Stimulated activated CD4-positive, alpha-beta T cell treated with anti-CD3 and anti-CD28 coated beads, TNF-alpha, amount 100 ng/mL, for 4 hours (primary cell): ENCODE measurements at places on chromosomes 2 and 18.

DNA sequence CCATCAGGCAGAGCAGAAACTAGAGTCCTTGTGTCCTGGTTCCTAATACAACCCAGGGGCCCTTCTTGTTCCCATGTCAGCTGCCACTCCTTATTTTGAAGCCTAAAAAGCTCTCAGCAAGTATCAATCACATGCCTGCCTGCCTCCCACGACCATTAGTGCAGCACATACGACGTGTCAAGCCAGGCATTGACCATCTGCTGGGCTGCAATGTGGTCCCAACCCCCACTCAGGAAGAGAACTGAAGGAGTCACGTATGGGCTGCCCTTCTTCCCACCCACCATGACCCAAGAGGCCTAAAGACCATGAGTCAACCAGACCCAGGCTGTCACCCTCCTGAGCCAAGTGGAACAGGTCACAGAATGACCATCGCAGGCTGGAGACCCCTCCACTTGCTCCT, 98.8 kb downstream of the KLHL29 start:
- DNase-seq, result no peak

DNA sequence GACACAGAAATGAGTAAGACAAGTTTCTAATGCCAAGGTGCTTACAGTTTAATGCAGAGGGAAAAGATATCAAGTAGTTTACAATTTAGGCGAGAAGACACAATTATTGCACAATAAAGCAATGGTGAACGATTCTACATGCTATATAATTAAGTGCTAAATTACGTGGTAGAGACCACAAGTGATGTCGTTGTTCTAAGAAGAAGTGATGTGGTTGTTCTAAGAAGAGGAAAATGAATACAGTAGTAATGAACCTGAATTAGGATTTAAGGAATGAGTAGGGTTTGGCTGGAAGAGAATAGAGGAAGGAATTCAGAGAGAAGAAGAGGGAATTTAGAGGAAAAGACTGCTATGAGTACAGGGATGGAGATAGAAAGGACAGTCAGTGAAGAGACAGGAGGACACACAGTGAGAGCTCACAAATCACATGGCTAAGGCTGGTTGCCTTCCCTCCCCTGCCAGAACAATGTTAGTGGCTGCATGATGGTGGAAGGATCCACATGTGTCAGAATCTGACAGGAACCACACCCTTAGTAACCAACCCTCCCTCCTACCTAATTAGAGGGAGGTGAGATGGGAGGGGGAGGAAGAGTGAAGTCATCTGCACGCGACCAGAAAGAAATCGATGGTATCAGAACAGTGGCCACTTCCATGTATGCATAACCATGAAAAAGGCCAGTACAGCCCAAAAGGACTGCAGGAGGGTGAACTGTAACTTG, 44.7 kb downstream of the M1AP start:
- no peak for DNase-seq

GRCh38 chr2:37558623-37559022, 112.8 kb downstream of the CDC42EP3 start:
- DNase-seq, result no peak

DNA sequence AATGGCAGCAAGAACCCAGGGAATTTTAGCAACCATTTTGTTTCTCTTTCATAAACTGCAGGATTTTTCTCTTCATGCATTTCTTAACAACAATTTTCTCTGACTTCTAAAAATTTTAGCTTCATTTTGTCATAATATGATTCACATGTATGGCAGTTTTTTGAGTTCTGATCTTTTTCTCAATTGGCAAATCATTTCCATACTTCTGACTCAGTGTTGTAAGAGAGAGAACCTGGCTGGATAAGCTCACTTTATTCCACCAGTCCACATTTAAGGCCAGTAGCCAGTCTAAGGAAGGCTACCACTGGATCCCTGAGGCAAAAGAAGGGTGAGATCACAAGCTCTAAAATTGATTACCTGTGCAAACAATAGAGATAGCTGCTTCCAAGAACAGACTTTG, 42.8 kb upstream of the COL3A1 start:
- no peak for DNase-seq

DNA sequence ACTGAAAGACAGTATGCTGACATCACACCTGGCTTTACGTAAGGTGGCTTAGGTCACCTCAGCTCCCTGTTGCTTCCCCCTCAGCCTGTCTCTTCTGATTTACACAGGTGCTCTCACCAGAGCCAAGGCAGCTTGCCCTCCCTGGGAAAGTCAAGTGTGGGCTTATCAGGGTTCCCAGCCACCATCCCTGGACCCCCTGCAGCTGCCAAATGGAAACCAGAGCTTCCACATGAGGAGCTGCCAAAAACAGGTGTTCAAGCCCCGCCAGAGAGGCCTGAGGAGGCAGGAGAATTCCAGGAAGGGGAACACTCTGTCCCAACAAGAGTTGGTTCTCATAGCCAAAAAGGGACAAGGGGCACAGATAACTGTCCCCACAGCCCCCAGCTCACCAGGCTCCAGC, 266.7 kb downstream of the ATAD2B start:
- no peak for DNase-seq
